ENCODE measurements at places on chromosomes 12 and 14.

DNA sequence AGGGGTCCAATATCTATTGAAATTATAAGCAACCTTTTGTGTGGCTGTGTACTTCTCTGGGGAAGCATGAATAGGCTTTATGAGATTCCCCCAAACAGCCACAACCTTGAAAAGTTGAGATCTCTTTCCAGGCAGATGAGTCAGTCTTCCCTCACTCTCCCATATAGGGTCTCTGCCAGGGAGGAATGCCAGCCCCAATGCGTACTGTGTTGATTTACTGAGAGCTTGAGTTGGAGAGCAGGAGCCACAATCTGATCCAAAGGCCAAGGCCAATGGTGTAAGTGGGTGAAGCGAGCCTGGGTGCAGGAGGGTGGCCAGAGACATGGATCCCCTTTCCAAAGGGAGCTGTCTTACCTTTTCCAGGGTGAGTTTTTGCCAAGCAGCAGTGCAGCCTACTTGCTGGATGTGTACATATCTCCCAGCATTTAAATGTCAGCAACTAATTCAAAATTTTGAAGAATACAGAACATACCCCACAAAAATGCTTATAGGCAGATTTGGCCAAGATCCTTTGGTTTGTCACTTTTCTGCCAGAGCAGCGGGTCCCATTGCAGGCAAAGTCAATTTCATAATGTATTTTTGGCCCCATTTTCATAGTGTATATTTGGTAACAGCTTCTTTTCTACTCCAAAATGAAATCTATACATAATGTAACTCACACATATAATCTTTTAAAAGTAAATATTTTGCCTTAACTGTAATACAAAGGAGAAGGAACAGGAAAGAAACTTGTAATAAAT is 88.2 kb downstream of the TBC1D30 start:
- no peak for DNase-seq

- DNase-seq: no peak
Observed at GRCh38 chr12:81128930-81129554, 51.2 kb downstream of the ACSS3 start.

DNA sequence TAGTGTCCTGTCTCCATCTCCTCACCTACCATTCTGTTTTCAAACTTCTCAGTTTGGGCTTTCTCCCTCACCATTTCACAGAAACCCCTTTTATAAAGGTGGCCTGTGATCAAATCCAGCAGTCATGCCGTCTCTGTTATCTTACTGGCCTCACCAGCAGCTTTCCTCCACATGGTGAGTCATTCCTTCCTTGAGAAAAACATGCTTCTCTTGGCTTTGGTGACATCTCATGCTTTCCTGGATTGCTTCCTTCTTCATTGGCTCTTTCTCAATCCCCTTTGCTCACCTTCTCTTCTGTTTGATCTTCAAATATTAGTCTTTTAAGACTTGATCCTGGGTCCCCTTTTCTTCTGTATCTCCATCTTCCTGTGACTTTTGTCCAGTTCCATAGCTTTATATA is 164.9 kb downstream of the ANO4 start:
- DNase-seq: no peak

DNA sequence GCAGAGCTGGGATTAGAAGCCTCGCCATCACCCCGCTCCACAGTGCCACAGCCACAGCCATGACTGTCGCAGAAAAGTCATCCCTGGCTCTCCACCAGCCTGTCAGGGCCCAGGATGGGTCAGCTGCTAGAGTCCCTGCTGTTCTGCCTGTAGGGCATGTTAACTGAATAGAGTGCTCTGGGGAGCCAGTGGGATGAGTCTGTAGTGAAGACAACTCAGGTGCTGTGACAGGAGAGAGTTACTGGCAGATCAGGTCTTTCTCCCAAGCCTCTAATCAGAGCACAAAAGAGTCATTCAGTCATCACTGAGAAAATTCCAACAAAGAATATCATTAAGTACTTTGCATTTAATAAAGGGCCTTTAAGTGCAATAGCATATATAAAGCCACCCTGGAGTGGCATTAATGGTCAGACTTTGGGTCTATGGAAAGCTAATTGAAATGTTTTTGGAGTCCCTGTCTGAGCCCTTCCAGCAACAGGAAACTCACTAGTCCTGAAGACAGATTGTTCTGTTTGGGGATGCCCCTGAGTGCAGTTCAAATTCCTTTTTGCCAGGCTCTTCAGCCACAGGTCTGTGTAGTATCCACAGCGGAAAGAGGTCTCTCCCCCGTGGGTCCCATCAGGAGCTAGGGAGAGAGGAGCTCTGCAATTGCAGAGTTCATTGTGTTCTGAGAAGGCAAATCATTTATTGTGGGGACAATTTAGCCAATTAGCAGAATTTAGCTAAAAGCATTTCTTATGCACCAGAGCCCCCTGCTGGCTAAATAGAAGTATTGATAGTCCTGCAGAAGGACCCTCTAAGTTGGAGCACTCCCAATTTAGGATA is 45.2 kb upstream of the C14orf132 start:
- no peak for DNase-seq

DNA sequence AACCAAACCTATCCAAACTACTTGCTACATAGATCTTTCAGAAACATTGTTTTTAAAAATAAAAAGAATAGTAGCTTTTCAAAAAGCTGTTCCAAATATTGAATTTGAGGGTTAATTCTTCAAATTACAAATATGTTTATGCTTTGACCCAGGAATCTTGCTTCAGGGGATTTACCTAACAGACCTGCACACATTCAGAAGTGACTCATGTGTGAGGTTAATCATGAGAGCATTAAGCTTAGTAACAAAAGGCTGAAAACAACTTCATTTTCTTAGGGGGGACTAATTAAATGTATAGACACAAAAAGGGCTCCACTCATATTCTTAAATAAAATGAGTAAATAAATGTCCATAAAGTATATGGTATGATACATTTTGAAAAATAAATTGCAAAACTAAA is 672.4 kb upstream of the FLRT2 start:
- DNase-seq: no peak

GRCh38 chr12:70272510-70272909 is 29.3 kb downstream of the CNOT2 start:
- no peak for DNase-seq

GRCh38 chr14:39431416-39432178 is 636 bp downstream of the FBXO33 start:
- peak; percentile 43 for DNase-seq

GRCh38 chr12:53995378-53996239 is 4.4 kb upstream of the HOXC9 start:
- no peak for DNase-seq

- DNase-seq: no peak
Observed at GRCh38 chr14:78752518-78753188, 582.5 kb downstream of the NRXN3 start.

DNA sequence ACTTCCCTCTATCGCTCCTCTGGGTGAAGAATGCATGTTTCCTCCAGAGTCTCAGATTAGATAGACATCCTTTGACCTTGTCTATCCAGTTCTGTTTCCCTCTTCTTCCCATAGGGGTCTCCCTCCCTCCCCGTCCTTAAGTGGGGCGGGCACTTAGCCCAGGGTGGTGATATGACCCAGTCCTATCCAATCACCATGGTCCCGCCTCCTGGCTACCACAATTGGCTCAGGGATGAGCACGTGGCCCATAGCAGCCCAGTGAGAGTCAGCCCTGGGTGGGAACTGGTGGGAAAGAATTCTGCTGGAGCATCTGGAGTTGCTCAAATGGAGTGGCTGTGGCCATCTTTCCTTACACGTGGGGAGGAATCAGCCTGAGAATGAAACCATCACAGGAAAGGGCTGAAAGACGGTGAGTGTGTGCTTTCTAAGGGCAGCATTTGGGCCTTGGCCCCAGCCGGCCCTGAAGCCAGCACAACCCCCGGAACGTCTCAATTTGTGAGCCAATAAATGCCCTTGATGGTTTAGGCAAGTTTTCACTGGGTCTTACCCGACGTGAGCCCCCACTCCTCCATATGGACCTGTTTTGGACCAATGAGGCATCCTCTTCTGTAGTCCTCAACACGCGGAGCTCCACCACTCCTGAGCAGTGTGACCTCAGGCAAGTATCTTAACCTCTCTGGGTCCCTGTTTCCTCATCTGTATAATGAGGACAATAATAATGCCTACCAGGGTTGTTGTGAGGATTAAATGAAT is 14.4 kb upstream of the MLXIP start:
- peak; percentile 58 for DNase-seq

DNA sequence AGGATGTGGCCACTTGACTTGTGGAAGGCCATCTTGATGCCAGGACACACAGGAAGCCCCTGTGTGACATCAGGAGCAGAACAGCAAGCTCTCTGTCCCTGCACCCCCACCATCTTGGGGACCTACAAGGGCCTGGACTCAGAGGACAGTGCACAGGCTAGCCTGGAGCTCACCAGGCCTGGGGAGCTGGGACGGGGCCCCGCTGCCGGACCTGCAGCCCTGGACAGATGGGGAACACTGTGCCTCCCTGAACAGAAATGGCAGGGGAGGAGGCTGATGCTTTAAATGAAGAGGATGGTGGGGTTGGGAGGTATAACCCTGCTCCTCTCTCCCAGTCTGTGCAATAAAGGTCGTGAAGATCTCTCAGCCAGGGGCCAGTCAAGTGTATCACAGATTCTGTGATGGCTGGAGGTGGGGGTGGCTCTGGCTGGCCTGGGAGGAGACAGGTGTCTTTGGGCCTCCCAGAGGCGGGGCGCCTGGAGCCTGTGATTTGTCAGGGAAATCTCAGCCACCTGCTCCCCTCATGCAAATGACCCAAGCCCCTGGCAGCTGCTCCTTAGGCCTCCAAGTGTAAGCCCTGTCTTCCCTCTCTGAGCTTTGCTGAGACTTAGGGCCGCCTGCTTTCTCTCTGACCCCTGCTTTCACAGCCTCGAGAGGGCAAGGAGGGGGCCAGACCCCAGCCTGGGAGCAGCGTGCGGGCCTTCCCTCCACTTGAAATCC is 1.1 kb upstream of the GNB3 start:
- DNase-seq: no peak

DNA sequence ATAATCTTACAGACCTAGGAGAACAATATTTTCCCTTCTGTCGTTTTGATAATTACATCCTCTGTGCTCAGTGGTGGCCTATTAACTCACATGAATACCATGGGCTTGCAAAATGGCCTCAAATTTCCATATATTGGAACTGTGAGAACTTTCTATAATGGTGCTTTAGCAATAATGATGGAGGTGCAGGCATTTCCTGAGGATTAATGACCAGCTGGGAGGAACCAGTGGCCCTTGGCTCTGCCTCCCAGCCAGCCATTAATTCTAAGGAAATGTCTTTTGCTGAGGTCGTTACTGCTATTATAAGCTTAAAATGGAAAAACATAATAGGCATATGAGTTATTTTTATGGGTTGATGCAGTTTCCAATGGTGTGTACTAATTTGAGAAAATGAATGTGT is 33.6 kb downstream of the HMGA2 start:
- DNase-seq: no peak

GRCh38 chr14:88417594-88417993 is 32.1 kb downstream of the SPATA7 start:
- no peak for DNase-seq

DNA sequence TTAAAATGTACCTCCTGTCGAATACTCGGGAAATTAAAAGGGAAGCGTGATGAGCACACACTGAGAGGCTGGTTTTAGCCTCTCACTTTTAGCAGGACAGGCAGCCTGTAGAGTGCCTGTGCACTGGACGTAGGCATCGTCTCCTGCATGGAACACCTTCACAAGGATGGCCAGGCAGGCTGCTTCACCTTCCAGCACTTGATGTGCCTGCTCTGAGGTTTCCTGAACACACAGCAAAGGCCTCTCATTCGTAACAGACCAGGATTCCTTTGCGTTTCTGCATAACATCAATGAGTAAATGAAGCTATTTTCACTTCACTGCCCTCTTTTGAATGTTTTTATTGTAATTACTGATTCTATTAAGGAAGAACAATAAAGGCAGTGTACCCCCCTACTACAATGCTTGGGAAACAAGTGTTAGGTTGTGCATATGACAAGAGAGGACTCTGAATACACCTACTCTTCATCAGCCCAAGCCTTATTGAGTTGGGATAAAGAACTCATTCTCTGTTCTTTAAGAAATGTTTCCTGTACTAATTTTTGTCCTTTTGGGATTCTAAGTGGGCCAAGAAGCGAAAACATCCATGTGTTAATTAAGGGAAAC is 1077.6 kb upstream of the FOXG1 start:
- DNase-seq: no peak

GRCh38 chr12:71958457-71958856 is 19.8 kb downstream of the TPH2 start:
- no peak for DNase-seq

GRCh38 chr14:39581474-39581873 is 149.2 kb upstream of the FBXO33 start:
- DNase-seq: no peak
